Urinary bladder (tissue), 4 donors: ENCODE measurements at places on chromosomes 1 and 21. TPM values are rescaled to one million over a fixed set of nuclear protein-coding genes. Genes with fewer than 3 reads are reported as not detected.

SPRR3 gene
- 10.0 TPM for total RNA-seq

ADGRL2 gene
- total RNA-seq, result 185 TPM

FAM43B gene
- total RNA-seq, result 1.1 TPM

TNFAIP8L2 gene
- total RNA-seq, result 4.0 TPM

SHE gene
- total RNA-seq, result 17.7 TPM

OR2T12 gene
- total RNA-seq, result not detected

ZNF683 gene
- not detected for total RNA-seq

ZC3H11A gene
- total RNA-seq, result 137 TPM

LAD1 gene
- total RNA-seq, result 12.6 TPM

CYP4A22 gene
- total RNA-seq, result not detected

ESRRG gene
- total RNA-seq, result 14.0 TPM

TNFSF4 gene
- total RNA-seq, result 2.6 TPM

DENND2D gene
- total RNA-seq, result 23.9 TPM

TSTD1 gene
- total RNA-seq, result 23.1 TPM

DPT gene
- total RNA-seq, result 175 TPM

SLC44A5 gene
- total RNA-seq, result 5.9 TPM

HRNR gene
- not detected for total RNA-seq

ATXN7L2 gene
- 2.0 TPM for total RNA-seq

ADORA1 gene
- total RNA-seq, result 1.4 TPM

NBPF6 gene
- total RNA-seq, result not detected

CELA2B gene
- 0.32 TPM for total RNA-seq

DMRTA2 gene
- not detected for total RNA-seq

MLLT11 gene
- total RNA-seq, result 4.8 TPM

KRTAP26-1 gene
- not detected for total RNA-seq

ZNF670 gene
- 8.7 TPM for total RNA-seq

TRIM63 gene
- 1.8 TPM for total RNA-seq

SERPINC1 gene
- not detected for total RNA-seq

AVPR1B gene
- not detected for total RNA-seq

CASQ1 gene
- 10.5 TPM for total RNA-seq

LCE3E gene
- not detected for total RNA-seq

CYP4A11 gene
- total RNA-seq, result not detected

TNNI3K gene
- total RNA-seq, result 5.1 TPM

ETS2 gene
- 91.7 TPM for total RNA-seq

KIF17 gene
- 2.0 TPM for total RNA-seq

PRKAA2 gene
- 19.5 TPM for total RNA-seq

TTLL7 gene
- total RNA-seq, result 58.5 TPM

ALG6 gene
- 40.4 TPM for total RNA-seq

CDC73 gene
- total RNA-seq, result 79.6 TPM
